PC-9 (cell line): ENCODE measurements at places on chromosomes 6 and 20. TPM values are rescaled to one million over a fixed set of nuclear protein-coding genes. Genes with fewer than 3 reads are reported as not detected.

Gene HSPA1A
- 378 and 385 TPM in 2 replicates for total RNA-seq

Gene DEF6
- 19.6 and 27.0 TPM in 2 replicates for total RNA-seq

Gene PRR18
- total RNA-seq = not detected in 2 replicates

Gene LTA
- total RNA-seq = not detected in 2 replicates

DNA sequence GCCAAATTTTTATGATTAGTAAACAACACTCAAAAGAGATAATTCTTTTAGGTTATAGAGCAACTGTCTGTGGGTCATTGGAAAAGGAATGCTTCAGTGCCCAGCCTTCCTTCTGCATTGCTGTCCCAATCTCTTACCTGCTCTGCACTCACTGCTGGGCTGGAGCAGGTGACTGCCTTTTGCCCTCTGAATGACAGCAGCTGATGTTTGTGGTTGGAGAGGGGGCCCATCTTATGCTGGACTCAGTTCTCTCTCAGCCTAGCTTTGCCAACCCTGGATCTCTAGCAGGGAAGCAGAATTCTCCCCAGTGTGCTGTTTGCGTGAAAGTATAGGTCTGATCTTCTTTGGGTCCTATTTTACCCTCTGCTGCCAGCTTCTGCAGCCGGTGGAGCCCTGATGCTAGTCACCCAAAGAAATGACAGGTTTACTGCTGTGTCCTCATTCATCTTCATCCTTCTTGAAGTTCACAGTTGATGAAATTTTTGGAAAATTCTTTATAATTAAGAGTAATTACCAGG is 193.5 kb downstream of the ARID1B start:
- H3K4me3 ChIP-seq = no peak overlapping the region
- DNase-seq = no peak
- no peak overlapping the region for H3K27ac ChIP-seq

DNA sequence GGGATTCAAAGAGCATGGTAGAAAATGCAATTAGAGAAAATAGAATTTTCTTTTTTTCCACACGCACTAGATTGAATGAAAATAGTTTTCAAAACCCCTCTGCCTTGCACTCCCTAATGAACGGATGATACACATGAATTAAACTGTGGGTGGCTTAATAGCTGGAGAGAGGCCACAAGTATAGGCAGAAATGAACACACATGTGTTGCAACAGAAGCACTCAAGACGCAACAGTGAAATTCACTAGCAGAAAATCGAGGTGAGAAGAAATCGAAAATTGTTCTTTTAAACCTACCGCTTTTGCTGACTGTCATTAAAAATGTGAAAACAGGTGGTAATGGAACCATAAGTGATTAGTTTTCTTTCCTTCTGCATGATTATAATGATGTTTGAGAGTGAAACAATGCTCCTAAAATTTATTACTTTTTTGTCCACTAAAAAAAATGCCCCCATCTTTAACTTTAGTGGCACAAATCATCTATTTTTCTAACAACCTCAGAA is 80.1 kb upstream of the SHLD1 start:
- no peak overlapping the region for H3K4me3 ChIP-seq
- H3K36me3 ChIP-seq = no peaks in the 10 kb centered on the region

GRCh38 chr20:25039697-25040437 is 18.1 kb downstream of the ACSS1 start:
- H3K27me3 ChIP-seq = no peaks in the 10 kb centered on the region
- H3K36me3 ChIP-seq = no peaks in the 10 kb centered on the region
- H3K4me1 ChIP-seq = peaks cover 11% of the 10 kb centered on the region; the same call in 1 of the 2 replicates
- peak; percentile 59 for DNase-seq
- H3K27ac ChIP-seq = no peak overlapping the region

- no peak overlapping the region for H3K4me3 ChIP-seq
- no peak for DNase-seq
- H3K36me3 ChIP-seq = no peaks in the 10 kb centered on the region
- H3K27me3 ChIP-seq = no peaks in the 10 kb centered on the region
- H3K27ac ChIP-seq = no peak overlapping the region
- H3K4me1 ChIP-seq = peaks cover 53% of the 10 kb centered on the region
These were observed 10.7 kb upstream of the SLCO4A1 start for GRCh38 chr20:62631336-62632308.

GRCh38 chr20:51713213-51713598 is 55.0 kb downstream of the ATP9A start:
- peaks cover 12% of the 10 kb centered on the region; the same call in 1 of the 2 replicates for H3K4me1 ChIP-seq
- H3K4me3 ChIP-seq = no peak overlapping the region
- H3K36me3 ChIP-seq = no peaks in the 10 kb centered on the region
- H3K27me3 ChIP-seq = no peaks in the 10 kb centered on the region

GRCh38 chr20:31718952-31719643 is 3.6 kb downstream of the BCL2L1 start:
- H3K4me3 ChIP-seq = peak overlapping the region; percentile 88
- DNase-seq = peak; percentile 77
- peaks cover 50% of the 10 kb centered on the region for H3K4me1 ChIP-seq
- peak overlapping the region; percentile 99 for H3K27ac ChIP-seq
- H3K27me3 ChIP-seq = no peaks in the 10 kb centered on the region

GRCh38 chr20:63553933-63554290 is at the start of gene FNDC11:
Gene FNDC11, plus strand, starts transcription at chr20:63554159. Its CDS starts 1,505 bp downstream, at chr20:63555664.
- peaks cover 15% of the 10 kb centered on the region for H3K4me1 ChIP-seq
- no peaks in the 10 kb centered on the region for H3K36me3 ChIP-seq
- peak within 1 kb of the TSS; percentile 81 for H3K4me3 ChIP-seq
- H3K27me3 ChIP-seq = no peaks in the 10 kb centered on the region

GRCh38 chr6:5004373-5005037 is 668 bp upstream of the RPP40 start:
- H3K27ac ChIP-seq = no peak overlapping the region
- DNase-seq = no peak
- no peaks in the 10 kb centered on the region for H3K4me1 ChIP-seq
- H3K36me3 ChIP-seq = no peaks in the 10 kb centered on the region
- H3K4me3 ChIP-seq = peak overlapping the region; percentile 71
- no peaks in the 10 kb centered on the region for H3K27me3 ChIP-seq

DNA sequence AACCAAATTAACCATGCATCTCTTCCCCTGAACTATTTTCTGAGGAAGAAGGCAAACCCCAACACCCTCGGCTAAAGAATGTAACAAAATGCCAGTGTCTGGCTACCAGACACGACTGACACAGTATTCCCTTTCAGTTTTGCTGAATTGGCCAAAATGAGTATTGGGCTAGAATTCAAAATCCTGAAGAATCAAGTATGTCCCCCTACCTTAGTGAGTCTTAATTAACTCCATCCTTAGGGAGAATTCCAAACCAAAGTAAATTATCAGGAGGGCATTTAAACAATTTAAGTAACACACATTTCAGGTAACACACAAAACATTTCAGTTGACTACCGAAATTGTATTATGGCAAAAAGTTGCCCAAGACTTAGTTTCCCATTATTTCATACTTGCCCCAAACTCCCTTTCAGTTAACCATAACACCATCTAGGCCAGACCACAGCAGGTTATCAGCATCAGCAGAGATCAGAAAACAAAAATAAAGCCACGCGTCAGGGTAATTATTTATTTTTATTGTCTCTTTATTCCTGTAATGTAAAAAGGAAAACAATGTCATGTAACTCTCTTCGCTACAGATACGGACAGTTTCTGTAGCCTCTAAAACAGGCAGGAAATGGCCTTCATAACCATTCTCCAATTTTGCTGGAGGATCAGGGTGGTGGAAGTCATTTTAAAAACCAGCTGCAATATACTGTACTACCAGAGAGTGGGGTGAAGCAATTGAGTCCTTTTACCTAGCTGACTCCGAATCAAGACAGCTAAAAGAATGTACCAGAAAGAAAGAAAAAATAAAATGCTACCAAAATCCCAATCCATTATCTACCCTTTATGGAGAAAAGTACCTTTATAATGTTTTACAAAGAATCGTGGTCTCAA is 1.9 kb downstream of the SNX5 start:
- no peak for DNase-seq
- H3K4me1 ChIP-seq = peaks cover 55% of the 10 kb centered on the region
- H3K36me3 ChIP-seq = peaks cover 16% of the 10 kb centered on the region; the same call in 1 of the 2 replicates
- H3K27ac ChIP-seq = peak overlapping the region; percentile 95

- no peaks in the 10 kb centered on the region for H3K4me1 ChIP-seq
- H3K36me3 ChIP-seq = no peaks in the 10 kb centered on the region
- no peak overlapping the region for H3K27ac ChIP-seq
- H3K27me3 ChIP-seq = peaks cover 4% of the 10 kb centered on the region; the same call in 1 of the 2 replicates
- no peak for DNase-seq
- no peak overlapping the region for H3K4me3 ChIP-seq
These were observed 16.0 kb upstream of the ATRN start for GRCh38 chr20:3454831-3455230.

- no peak overlapping the region for H3K4me3 ChIP-seq
- H3K27ac ChIP-seq = no peak overlapping the region
- no peak for DNase-seq
- no peaks in the 10 kb centered on the region for H3K36me3 ChIP-seq
- H3K27me3 ChIP-seq = no peaks in the 10 kb centered on the region
These were observed 459.9 kb upstream of the JARID2 start for GRCh38 chr6:14786008-14786407.

GRCh38 chr20:43034981-43035724 is 154.6 kb downstream of the PTPRT start:
- no peak for DNase-seq
- no peak overlapping the region for H3K4me3 ChIP-seq
- H3K27ac ChIP-seq = no peak overlapping the region
- H3K4me1 ChIP-seq = no peaks in the 10 kb centered on the region

GRCh38 chr20:44388466-44389023 is 33.0 kb downstream of the HNF4A start:
- H3K27me3 ChIP-seq = no peaks in the 10 kb centered on the region
- H3K4me3 ChIP-seq = no peak overlapping the region
- H3K27ac ChIP-seq = no peak overlapping the region
- DNase-seq = peak; percentile 68
- H3K36me3 ChIP-seq = no peaks in the 10 kb centered on the region

DNA sequence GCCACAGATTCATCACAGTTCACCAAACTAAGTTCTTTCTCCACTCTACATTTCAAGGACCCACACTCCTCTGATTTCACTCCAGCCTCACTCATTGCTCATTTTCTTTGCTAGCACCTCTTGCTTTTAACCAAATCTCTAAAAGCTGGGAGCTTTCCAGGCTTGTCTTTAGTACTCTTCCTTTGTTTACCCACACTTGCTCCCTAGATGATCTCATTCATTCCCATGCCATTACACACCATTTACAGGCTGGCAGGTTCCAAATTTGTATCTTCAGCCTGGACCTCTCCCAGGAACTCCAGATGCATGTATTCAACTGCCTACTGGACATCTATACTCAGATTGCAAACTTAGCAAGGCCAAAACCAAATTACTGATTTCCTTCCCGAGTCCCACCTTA is 5.3 kb upstream of the GUCA1B start:
- peaks cover 4% of the 10 kb centered on the region; the same call in 1 of the 2 replicates for H3K36me3 ChIP-seq
- no peak overlapping the region for H3K4me3 ChIP-seq
- no peak overlapping the region for H3K27ac ChIP-seq
- no peaks in the 10 kb centered on the region for H3K27me3 ChIP-seq

- no peak for DNase-seq
- H3K4me3 ChIP-seq = peak overlapping the region; percentile 22; the same call in 1 of the 2 replicates
- no peaks in the 10 kb centered on the region for H3K27me3 ChIP-seq
- H3K36me3 ChIP-seq = no peaks in the 10 kb centered on the region
These were observed 38.3 kb downstream of the ARHGAP18 start for GRCh38 chr6:129671442-129672340.
